ENCODE measurements at places on chromosomes 12 and 14. TPM values are rescaled to one million over a fixed set of nuclear protein-coding genes. Genes with fewer than 3 reads are reported as not detected.
A peak's percentile ranks its signal among the peaks of the same experiment; 100 is the strongest.

DNA sequence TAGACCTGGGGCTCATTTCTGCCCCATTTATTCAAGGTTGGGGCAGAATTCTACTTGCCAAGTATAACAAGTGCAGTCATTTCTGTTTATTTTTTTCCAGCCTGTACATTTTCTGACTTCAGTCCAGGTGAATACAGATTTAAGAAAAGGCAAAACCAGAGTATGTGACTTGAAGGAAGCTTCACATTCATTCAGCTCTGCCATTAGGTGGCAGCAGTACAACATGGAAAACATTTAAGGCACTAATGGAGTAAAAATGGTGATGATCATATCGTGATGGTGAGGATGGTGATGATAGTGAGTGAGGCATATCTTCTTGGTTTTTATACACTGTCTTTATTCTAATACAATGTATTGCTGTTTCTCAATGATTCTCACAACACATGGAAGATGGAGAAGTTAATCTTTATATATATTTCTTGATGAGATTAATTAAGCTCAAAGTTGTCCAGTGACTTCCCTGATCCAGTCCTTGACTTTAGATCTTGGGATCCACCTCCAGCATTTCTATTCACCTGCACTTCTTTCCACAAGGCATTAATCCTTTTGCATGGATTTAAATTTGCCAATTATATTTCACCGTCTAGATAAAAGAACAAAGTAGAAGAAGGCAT lies 176.7 kb upstream of the SEL1L start:
- peak; percentile 52 for DNase-seq

The SLC2A13 gene
- 13.3 TPM for total RNA-seq

- no peak for DNase-seq
Measured at GRCh38 chr12:40063414-40063813, 42.5 kb downstream of the SLC2A13 start.

- DNase-seq, result no peak
Measured at GRCh38 chr12:27971121-27971489, 1.4 kb downstream of the PTHLH start.

The CPM gene
- total RNA-seq, result 13.0 TPM

- no peak for DNase-seq
Measured at GRCh38 chr12:81300454-81300853, 222.6 kb downstream of the ACSS3 start.

GRCh38 chr12:124425667-124426066 lies 130.8 kb downstream of the RFLNA start:
- no peak for DNase-seq

DNA sequence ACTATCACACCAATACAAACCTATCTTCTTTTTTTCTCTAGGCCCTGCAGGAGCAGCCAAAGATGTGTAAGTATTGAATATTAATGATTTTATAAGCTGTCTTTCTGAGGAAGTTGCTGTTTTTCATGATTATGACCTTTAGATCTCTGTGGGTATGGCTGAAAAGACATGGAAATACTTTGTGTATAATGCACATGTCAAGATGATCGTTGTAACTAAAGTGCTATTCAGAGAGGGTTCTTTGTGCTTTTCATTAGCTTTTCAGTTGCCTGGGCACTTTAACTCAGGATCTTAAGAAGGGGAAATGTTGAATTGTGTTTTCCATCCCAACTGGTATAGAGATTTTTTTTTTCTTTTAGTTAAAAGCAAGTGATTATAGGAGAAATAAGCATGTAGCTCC lies 18.1 kb downstream of the C12orf75 start:
- no peak for DNase-seq

The GLIPR1L1 gene
- not detected for total RNA-seq

DNA sequence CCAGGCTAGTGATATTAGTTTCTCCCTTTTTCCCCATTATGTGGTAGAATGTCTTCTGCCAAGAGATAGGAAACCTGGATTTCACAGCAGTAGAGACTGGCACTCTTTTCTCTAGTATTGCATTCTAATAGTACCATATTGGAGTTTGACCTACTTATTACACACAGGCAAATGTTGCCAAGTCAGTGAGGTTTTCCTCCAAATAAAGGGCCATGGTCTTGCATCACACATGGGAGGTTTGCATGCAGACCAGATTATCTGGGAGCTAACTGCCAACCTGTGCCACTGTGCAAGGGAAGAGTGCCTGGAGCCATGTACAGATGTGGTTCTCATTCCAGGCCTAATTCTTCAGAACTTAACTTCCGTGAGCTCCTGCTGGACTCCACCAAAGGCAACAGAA lies 113.3 kb downstream of the ANO6 start:
- no peak for DNase-seq

The EP400 gene
- 59.7 TPM for total RNA-seq

The SLC15A5 gene
- total RNA-seq, result not detected

DNA sequence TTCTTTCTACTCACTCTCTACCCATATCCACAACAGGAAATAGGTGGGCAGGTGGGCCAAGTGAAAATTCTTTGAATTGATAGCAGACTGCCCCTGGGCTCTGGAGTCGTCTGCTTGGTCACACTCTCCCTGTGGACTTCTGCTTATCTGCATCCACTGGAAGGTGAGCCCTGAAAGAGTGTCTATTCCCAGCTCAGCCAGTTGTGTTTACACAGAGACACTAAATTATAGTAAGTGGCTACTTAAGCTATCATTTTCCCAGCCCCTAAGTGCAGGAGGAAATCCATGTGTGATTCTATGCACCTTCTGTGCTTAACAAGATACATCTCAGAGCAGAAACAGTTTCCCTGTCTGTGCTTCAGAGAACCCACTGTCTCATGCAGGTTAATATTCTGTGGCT lies 338.4 kb downstream of the FUT8 start:
- no peak for DNase-seq

The IFNG-AS1 gene
- total RNA-seq, result 36.8 TPM

DNA sequence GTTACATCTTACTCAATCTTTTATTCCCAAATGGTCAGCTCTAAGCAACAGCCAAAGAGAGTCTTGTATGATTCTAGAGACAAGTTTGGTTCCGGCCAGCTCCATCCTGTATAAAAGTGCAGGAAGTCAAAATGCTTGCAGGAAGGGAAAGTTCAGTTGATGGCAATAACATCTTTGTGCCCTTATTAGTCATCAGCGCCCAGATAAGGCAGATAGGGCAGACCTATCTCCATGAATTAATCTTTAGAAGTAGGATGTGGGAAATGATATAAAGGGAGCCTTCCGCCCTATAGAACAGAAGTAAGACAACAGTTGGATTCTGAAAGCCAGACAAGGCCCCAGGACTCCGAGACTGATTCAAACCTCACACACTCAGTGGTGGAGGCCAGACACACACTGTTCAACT lies 6.4 kb downstream of the GNS start:
- no peak for DNase-seq

The LALBA gene
- total RNA-seq, result not detected

- DNase-seq, result no peak
Measured at GRCh38 chr14:36503771-36504741, 16.0 kb downstream of the NKX2-1 start.

The ALDH1L2 gene
- 0.31 TPM for total RNA-seq

The A2ML1 gene
- total RNA-seq, result not detected

The RAB35 gene
- total RNA-seq, result 85.9 TPM

- DNase-seq, result no peak
Measured at GRCh38 chr12:53591301-53592206, 34.6 kb downstream of the ATF7 start.

DNA sequence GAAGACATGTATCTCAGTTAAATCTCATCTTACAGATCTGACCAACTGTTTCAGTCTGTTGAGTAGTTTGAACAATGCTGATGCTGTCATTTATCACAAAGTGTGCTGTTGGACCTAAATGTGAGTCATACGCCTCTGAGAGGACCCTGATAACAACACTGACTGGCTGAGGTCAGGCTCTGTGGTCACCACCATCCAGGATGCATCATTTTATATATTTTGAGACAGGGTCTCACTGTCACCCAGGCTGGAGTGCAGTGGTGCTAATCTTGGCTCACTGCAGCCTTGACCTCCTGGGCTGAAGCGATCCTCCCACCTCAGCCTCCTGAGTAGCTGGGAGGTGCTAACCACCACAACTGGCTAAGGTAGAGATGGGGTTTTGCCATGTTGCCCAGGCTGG lies 181.0 kb upstream of the RGS6 start:
- DNase-seq, result no peak

The ALG10 gene
- 28.8 TPM for total RNA-seq

DNA sequence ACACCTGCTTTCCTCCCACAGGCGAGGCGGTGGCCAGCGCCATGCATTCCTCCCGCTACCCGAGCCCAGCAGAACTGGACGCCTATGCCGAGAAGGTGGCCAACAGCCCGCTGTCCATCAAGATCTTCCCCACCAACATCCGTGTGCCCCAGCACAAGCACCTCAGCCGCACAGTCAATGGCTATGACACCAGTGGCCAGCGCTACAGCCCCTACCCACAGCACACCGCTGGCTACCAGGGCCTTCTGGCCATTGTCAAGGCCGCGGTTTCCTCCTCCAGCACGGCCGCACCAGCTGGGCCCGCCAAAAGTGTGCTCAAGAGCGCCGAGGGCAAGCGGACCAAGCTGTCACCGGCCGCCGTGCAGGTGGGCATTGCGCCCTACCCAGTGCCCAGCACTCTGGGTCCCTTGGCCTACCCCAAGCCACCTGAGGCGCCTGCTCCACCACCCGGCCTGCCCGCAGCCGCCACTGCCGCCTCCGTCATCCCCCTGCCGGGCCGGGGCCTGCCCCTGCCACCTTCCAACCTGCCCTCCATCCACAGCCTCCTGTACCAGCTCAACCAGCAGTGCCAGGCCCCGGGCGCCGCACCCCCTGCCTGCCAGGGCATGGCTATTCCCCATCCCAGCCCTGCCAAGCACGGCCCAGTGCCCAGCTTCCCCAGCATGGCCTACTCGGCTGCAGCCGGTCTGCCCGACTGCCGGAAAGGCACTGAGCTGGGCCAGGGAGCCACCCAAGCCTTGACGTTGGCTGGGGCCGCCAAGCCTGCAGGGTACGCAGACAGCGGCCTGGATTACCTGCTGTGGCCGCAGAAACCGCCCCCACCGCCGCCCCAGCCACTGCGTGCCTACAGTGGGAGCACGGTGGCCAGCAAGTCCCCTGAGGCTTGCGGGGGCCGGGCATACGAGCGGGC lies 54.6 kb downstream of the FAM222A start:
- DNase-seq, result no peak

DNA sequence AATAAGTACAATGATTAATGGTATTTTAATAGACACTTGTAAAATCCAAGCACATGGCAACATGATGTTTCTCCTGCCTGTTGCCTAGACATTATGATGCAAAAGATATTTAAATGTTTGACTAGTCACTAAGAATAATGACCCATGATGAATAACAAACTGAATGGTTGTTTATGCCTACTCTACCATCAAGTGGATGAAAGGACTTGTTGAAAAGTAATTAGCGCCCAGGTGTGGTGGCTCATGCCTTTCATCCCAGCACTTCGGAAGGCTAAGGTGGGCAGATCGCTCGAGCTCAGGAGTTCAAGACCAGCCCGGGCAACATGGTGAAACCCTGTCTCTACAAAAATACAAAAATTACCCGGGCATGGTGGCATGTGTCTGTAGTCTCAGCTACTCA lies 30.7 kb downstream of the KIF21A start:
- no peak for DNase-seq

The ZNF385A gene
- 2.6 TPM for total RNA-seq

DNA sequence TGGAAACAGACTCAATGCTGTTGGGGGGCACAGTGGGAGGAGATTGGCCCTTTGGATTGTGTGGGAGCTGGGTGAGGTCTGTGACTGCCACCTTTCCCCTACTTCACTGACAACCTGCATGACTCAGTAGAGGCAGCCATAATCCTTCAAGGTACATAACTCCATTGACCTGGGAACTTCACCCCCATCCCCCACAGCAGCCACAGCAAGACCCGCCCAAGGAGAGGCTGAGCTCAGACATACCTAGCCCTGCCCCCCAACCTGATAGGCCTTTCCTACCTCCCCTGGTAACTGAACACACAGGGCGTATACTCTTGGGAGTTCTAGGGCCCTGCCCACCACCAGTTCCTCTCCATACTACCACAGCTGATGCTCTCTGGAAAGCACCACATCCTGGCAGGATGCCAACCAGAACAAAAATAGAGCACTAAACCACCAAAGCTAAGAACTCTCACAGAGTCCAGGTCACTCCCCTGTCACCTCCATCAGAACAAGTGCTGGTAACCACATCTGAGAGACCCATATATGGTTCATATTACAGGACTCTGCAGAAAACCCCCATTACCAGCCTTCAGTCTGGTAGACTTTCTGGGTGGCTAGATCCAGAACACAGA lies 703.9 kb downstream of the FSCB start:
- DNase-seq, result no peak

GRCh38 chr12:122517877-122518276 lies 8.9 kb downstream of the RSRC2 start:
- DNase-seq, result no peak

DNA sequence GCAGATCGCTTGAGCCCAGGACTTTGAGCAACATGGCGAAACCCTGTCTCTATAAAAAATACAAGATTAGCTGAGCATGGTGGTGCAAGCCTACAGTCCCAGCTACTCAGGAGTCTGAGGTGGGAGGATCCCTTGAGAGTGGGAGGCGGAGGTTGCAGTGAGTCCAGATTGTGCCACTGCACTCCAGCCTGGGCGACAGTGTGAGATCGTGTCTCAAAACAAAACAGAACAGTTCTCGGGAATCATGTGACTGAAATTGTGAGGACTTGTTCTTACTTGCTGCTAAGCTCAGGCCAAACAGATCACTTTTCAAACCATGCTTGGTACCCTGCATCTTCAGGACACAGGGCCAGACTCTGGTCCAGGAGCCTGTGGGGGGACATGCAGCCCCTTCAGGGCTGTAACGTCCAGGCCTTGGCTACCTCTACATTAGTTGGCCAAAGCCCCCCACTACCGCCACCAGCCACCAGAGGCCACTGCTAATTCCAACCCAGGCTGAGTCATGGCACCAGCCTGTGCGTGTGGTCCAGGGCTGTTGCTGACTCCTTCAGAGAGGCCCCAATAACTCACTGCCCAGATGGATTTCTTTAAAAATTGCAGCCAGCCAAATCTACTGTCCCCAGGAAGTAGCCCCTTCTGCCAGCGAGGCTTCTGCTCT lies 33.4 kb upstream of the SYNDIG1L start:
- DNase-seq, result peak; percentile 36

The DACT1 gene
- total RNA-seq, result not detected

All from OCI-LY7 (cell line).